Astrocyte (in vitro differentiated cells and primary cell): ENCODE measurements at places on chromosomes 4 and X. TPM values are rescaled to one million over a fixed set of nuclear protein-coding genes. Genes with fewer than 3 reads are reported as not detected.

The ACE2 gene
- not detected in 2 replicates for total RNA-seq

The MAGED1 gene
- total RNA-seq: 412 and 440 TPM in 2 replicates

The PCDH7 gene
- 40.8 and 45.4 TPM in 2 replicates for total RNA-seq

The SMR3B gene
- not detected in 2 replicates for total RNA-seq

The VCX2 gene
- not detected in 2 replicates for total RNA-seq

The AKAP4 gene
- not detected in 2 replicates for total RNA-seq

The HTN1 gene
- total RNA-seq: not detected in 2 replicates

The COL4A6 gene
- 4.4 and 8.1 TPM in 2 replicates for total RNA-seq

The ODAPH gene
- 55.3 TPM in 2 replicates for total RNA-seq

The FGF2 gene
- 30.5 and 38.4 TPM in 2 replicates for total RNA-seq

The HERC5 gene
- 23.0 and 27.3 TPM in 2 replicates for total RNA-seq

The AFM gene
- total RNA-seq: not detected in 2 replicates

The HMGB2 gene
- total RNA-seq: 12.3 and 18.3 TPM in 2 replicates

The HSD17B13 gene
- 0.09 TPM in 1 of 2 replicates, not detected in the other for total RNA-seq

The GC gene
- total RNA-seq: not detected in 2 replicates

The TMEM154 gene
- total RNA-seq: 11.5 and 13.2 TPM in 2 replicates

The TRMT2B gene
- total RNA-seq: 7.2 and 8.3 TPM in 2 replicates

The KCNE5 gene
- total RNA-seq: 0.46 and 1.3 TPM in 2 replicates

The VBP1 gene
- total RNA-seq: 41.4 and 52.3 TPM in 2 replicates

The FNIP2 gene
- total RNA-seq: 18.4 and 18.5 TPM in 2 replicates

The TLR8 gene
- total RNA-seq: not detected in 2 replicates

The FRMPD3 gene
- total RNA-seq: 2.3 and 2.8 TPM in 2 replicates
